ENCODE measurements at places on chromosomes 16 and 17. TPM values are rescaled to one million over a fixed set of nuclear protein-coding genes. Genes with fewer than 3 reads are reported as not detected.

Gene FOXJ1
- total RNA-seq: 0.90 TPM

Gene UTS2R
- not detected for total RNA-seq

Gene FOXL1
- total RNA-seq: 2.0 TPM

Gene NOXO1
- 0.08 TPM for total RNA-seq

Gene EIF3C
- 364 TPM for total RNA-seq

Gene PERCC1
- total RNA-seq: not detected

Gene PITPNM3
- 2.3 TPM for total RNA-seq

Gene HBZ
- not detected for total RNA-seq

Gene COX6A2
- total RNA-seq: not detected

Gene CORO7
- total RNA-seq: 11.6 TPM

Gene TNFRSF13B
- total RNA-seq: not detected

Gene CENPV
- total RNA-seq: 154 TPM

Gene CD300E
- total RNA-seq: not detected

Gene ZSCAN10
- total RNA-seq: not detected

Gene INCA1
- 1.6 TPM for total RNA-seq

Gene BFAR
- 117 TPM for total RNA-seq

Gene TMEM98
- total RNA-seq: 48.6 TPM

Gene KCNH4
- total RNA-seq: 0.36 TPM

Gene FAM20A
- not detected for total RNA-seq

Gene KRT13
- total RNA-seq: 0.10 TPM

Gene TBC1D26
- total RNA-seq: not detected

Gene DDX52
- total RNA-seq: 26.0 TPM

Gene PRDM7
- 0.02 TPM for total RNA-seq

Gene ZNF689
- total RNA-seq: 8.4 TPM

Gene SNX20
- total RNA-seq: not detected

Gene CHST6
- total RNA-seq: 0.17 TPM

Gene CCL1
- total RNA-seq: not detected

Gene TTLL6
- total RNA-seq: 0.49 TPM

Gene GP1BA
- not detected for total RNA-seq

Gene ABCA8
- total RNA-seq: 0.24 TPM

Gene EVPL
- total RNA-seq: 17.0 TPM

Gene EFCAB5
- 0.63 TPM for total RNA-seq

Gene AOC3
- total RNA-seq: 1.3 TPM

Gene CRHR1
- 0.09 TPM for total RNA-seq

Gene C16orf86
- total RNA-seq: 0.13 TPM

Gene DNAAF1
- 0.48 TPM for total RNA-seq

Gene RPAIN
- total RNA-seq: 30.9 TPM

Gene CENPX
- 174 TPM for total RNA-seq

Gene JPT2
- total RNA-seq: 167 TPM

Gene MPV17L
- total RNA-seq: 5.2 TPM

Gene ICAM2
- total RNA-seq: 0.07 TPM

Gene SMIM5
- 1.0 TPM for total RNA-seq

Gene NTN3
- not detected for total RNA-seq

Gene KRTAP4-1
- 0.08 TPM for total RNA-seq

Gene COL1A1
- total RNA-seq: 8.9 TPM

Gene SLC16A11
- total RNA-seq: not detected

Gene STARD3
- total RNA-seq: 51.1 TPM

Gene PIK3R5
- 0.18 TPM for total RNA-seq

Gene ANKRD40CL
- total RNA-seq: not detected

Gene PRRT2
- total RNA-seq: 0.32 TPM

Gene CIBAR2
- total RNA-seq: not detected

Gene CCDC78
- total RNA-seq: 3.4 TPM

Gene PDE6G
- 2.4 TPM for total RNA-seq

Gene SDR42E1
- total RNA-seq: 1.2 TPM

Gene TNFSF13
- total RNA-seq: 0.53 TPM

Measured in A549 treated with AZD2906 at 1 μM for 4 hours (cell line).